ENCODE measurements at places on chromosomes 2 and 18.

- DNase-seq: no peak
Measured at GRCh38 chr2:33903215-33903614, 304.1 kb upstream of the FAM98A start.

GRCh38 chr2:157447031-157447430 is 3.1 kb upstream of the CYTIP start:
- DNase-seq: no peak

DNA sequence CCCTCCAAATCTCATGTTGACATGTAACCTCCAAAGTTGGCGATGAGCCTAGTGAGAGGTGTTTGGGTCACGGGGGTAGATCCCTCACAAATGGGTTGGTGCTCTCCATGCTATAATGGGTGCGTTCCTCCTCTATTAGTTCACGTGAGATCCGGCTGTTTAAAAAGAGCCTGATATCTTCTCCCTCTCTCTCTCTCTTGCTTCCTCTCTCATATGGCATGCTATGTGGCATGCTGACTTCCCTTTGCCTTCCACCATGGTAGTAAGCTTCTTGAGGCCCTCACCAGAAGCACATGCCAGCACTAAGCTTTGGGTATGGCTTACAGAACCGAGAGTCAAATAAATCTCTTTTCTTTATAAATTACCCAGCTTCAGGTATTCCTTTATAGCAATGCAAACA is 39.2 kb downstream of the C2orf76 start:
- no peak for DNase-seq

DNA sequence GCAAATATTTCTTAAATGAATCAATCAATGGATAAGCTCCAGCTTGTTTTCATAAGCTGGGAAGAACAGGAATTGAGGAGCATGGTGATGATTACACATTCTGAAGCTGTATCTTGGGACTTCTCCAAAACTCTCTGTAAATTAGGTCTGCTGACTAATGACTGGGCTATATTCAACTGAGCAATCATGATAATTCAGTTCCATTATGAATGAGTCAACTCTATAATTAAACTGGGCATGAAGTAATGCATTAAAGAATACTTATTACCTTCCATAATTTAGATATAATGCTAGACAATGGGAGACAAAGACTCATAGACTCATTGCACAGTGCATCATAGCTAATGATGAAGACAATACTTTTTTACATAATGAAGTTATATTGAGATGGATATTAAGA is 207.4 kb downstream of the CBLN2 start:
- no peak for DNase-seq

DNA sequence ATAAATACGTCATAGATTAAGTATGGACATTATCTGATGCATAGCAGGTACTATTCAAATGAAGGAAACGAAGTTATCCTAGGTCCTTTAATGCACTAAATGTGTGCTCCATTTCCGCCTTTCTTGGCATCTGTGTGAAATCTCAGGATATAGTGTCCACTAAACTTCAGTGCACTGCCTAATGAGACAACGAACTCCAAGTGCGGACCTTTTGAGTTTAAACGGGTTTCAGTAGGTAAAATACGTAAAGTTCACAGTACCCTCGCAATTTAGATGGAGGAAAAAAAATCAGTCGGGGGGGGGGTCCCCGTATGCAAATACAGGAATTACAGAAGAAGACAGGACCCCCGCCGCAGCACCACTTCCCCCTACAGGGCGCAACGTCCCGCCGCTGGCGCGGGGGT is 729 bp upstream of the REL start:
- no peak for DNase-seq

DNA sequence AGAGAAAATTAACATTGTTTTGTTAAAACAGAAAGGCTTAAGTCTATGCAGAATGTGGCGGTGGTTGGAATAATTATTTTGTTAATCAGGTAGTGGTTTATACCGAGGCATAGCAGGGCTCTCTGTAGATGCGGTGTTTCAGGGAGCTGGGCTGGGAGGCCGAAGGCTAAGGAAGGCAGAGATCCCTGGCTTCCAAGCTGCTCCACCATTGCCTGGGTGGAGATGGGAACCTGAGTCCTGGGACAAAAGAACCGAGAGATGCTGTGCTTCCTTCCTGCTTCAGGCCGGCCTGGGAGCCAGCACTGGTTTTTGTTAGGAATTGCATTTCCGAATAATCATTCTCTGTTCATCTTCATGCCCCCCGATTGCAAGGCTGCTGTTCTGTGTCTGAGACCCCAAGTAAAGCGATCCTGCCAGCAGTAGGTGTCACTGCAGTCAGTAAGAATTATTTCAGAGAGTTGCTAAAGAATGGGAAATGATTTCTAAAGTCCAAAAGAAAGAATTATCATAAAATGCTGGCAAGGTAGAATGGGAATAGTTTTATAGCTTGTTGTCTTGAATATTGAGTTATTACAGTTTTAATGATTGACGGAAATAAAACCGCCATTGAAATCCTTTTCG is 824.9 kb downstream of the GALR1 start:
- DNase-seq: no peak

DNA sequence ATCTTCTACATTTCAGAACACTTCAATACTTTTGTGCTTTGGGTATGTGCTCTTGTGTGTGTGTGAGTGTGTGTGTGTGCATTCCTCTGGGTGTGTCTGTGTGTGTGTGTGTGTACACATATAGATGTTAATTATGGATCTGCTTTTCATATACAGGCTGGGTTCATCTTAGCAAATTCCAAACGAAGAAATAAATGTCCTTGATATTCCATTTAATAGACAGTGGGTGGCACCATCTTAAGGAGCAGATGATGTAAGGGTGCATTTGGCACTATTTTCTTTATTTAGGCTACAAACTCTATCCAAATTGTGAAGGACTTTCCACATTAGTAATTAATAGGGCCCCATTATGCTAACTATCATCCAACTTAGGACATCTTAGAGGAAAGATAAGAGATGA is 425.8 kb upstream of the POU3F3 start:
- no peak for DNase-seq

GRCh38 chr2:9380702-9381628 is 42.4 kb downstream of the ITGB1BP1 start:
- DNase-seq: no peak

DNA sequence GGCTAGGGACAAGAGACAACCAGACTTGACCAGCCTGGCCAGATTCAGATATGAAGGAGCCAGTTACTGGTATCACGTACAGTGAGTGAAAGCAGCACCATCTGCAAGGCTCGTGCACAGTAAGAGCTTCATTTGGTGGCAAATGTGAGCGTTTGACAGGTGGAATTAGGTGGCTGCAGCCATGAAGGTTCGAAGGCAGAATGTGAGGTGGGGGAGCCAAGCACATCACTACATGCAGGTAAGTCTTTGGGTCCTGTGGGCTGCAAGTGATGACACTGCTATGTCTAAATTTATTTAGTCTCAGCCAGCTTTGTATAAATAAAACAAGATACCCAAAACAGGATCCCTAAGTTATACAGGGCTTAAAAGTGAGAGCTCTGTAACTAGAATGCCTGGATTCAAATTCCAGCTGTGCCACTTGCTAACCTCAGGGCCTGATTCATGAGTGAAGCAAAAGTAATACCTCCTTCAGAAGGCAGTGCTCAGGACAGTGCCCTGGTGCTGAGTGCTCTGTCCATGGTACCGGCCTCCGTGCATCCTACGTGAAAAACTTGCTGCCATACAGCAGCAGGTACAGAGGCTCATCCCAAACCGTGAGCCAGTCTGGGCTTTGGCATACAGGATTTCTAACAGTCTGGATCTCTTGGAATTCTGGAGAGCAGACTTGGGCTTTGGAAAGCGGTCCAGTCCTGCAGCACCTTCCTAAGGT is 18.6 kb downstream of the DDX18 start:
- DNase-seq: no peak

DNA sequence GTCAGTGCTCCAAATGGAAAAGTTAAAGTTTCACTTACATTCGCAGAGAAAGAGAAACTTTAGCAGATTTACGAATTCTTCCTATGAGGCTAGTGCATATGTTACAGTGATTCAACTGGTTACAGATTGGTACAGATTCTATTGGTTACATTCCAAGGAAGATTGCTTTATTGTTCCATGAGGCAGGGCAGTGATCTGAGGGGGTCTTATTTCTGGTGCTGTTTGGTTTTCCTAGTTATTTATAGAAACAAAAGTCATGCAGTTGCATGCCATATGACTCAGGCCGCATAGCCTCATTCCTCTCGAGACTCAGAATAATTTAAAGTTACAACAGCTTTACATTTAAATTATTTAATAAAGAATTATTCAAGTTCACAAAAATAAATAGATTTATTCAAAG is 385.4 kb upstream of the SYT4 start:
- DNase-seq: no peak

DNA sequence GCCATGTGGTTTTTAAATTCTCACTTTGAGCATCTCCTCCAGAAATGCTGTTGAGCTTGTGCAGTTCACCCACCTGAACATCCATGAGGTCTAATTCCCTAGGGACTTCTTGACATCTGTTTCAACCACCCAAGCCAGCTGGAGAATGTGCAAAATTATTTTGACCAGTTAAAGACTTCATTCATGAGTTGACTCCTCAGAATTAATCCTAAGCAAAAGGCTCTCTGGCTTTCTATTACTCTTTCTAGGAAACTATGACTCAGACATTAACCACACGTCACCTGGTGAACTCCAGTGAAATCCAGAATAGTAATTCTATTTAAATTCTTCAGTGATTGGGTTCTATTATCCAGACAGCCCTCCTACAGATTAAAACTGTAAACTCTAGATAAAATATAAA is 247.5 kb downstream of the NBAS start:
- no peak for DNase-seq

- DNase-seq: no peak
Measured at GRCh38 chr18:49050452-49050851, 99.7 kb upstream of the SMAD7 start.

DNA sequence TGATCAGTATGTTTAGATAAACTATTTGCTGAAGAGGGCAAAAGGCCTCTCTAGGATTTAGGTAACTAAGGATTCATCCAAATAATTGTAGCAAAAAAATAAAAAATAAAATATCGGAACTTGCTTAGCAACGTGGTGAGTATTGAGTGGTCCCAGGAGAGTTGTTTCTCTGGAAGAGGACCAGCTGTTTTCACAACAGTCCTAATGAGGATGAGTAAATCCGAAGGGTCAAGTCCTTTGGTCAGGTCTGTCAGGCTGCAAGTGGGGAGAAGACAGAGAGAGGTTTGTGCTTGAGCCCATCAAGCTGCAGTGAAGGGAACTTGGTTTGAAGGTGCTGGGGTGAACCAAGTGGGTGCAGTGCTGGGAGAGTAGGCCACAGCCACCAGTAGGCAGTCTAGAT is 539.2 kb downstream of the SLC4A3 start:
- no peak for DNase-seq

- DNase-seq: no peak
Measured at GRCh38 chr2:98269274-98269673, 77.0 kb upstream of the CNGA3 start.

DNA sequence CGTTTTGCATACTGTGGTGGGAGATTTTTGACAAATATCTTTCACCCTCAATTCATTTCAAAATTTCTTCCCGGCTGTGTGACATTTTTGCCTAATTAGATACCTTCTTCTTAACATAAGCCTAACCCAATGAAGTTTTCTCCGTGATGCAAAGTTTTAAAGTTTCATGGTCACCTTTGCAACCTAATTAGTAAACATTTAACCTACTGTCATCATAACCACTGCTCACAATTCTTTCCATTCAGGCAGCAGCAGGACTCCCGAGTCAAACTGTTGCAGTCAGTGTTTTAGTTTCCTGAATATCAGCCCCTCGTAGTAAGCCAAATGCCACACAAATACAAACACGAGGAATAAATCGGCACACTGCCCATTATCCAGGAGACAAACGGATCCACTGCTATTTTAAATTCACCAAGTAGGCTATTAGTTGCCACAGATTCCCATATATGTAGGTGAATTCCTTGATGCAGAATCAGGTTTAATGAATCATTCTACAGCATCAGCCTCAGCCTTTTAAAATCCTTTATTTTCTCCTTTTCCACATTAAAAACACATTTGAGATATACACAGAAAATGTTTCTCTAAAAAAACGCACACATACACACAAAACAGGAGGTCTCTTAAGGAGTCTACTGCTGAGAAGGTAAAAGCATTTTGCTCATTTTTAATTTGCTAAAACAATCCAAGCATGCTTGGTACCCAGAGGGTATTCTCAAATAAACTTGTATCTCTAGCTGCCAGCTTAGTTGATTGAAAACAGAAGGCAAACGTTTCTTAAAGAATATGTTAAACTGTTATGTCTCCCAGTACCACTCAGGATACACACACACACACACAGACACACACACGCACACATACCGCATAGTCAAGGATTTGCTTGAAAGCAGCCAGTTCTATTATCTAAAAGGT is 106.5 kb upstream of the KCTD1 start:
- no peak for DNase-seq

DNA sequence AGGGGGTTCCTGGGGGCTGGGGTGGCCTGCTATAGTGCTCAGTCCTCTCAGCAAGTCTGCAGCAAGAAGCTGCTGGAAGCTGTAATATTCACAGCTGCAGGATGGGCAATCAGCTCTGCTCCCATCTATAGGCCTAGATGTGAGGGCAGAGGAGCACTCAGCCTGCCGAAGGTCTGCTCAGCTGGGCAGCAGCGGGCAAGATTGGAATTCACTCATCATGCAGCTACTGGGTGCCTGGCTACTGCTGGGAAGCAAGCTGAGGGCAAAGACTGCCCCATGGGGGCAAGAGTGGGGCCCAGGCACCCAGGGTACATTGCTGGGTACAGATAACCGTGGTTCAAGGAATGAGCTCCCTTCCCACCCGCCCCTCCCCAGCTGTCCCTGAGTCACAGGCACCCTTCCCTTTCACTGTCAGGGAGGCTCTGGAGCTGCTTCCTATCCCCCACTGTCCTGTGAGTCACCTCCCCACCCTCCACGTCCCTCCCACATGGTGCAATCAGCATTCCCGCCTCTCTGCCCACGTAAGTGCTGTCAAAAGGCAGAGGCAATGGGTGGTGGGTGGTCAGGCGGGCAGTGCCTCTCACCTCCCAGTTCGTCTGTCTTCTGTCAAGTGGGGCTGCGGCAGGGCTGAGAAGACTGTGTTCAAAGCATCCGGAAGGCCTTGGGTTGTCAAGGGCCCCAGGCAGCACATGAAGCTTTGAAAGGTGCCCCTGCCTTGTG is 169.2 kb downstream of the TRIM43 start:
- DNase-seq: no peak

DNA sequence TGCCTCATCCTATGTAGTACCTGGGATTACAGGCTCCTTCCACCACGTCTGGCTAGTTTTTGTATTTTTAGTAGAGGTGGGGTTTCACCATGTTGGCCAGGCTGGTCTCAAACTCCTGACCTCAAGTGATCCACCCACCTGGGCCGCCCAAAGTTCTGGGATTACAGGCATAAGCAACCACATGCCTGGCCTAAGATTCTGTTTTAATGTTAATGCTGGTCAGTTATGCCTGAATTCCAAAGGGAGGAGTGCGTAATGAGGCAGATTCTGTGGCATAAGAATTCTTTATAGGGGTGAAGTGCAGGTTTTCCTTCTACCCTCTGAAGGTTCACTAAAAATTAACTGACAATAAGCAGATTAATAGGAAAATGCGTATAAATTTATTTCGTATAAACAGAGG is 1343.8 kb upstream of the LRRTM1 start:
- DNase-seq: no peak

- no peak for DNase-seq
Measured at GRCh38 chr2:8662239-8662879, 19.5 kb upstream of the ID2 start.
